ENCODE measurements at places on chromosomes 13 and 19.

- DNase-seq, result no peak
Observed at GRCh38 chr13:37959284-37959683, 89.7 kb upstream of the TRPC4 start.

DNA sequence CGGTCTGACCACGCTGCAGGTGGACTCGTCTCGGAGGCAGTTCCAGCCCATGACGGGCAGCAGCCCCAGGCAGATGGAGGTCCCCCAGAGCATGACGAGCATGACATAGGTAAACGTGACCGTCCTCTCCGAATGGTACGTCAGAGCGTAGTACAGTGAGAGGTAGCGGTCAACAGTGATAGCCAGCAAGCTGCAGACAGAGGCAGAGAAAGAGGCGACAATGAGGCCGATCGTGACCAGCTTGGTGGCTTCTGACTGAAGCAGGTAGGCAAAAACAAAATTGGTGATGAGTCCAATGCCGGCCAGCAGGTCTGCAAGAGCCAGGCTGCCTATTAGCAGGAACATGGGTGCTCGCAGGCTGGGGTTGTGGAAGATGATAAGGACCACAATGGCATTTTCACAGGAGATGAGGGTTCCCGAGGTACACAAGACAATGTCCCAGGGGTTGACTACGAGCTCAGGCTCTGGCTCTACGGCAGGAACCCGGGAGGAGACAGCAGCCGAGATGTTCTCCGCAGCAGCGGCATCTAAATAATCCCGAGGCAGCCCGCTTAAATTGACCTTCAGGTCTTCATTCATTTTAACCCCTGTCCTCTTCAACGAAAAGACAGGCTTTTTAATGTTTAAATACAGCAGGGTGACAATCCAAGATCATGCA lies 1.2 kb downstream of the GPR12 start:
- DNase-seq, result no peak

GRCh38 chr19:13172346-13173138 lies 22.3 kb downstream of the IER2 start:
- peak; percentile 44 for DNase-seq

- DNase-seq, result no peak
Observed at GRCh38 chr13:26476111-26476781, 81.2 kb upstream of the WASF3 start.

GRCh38 chr19:47230054-47230920 lies 712 bp downstream of the BBC3 start:
- no peak for DNase-seq

DNA sequence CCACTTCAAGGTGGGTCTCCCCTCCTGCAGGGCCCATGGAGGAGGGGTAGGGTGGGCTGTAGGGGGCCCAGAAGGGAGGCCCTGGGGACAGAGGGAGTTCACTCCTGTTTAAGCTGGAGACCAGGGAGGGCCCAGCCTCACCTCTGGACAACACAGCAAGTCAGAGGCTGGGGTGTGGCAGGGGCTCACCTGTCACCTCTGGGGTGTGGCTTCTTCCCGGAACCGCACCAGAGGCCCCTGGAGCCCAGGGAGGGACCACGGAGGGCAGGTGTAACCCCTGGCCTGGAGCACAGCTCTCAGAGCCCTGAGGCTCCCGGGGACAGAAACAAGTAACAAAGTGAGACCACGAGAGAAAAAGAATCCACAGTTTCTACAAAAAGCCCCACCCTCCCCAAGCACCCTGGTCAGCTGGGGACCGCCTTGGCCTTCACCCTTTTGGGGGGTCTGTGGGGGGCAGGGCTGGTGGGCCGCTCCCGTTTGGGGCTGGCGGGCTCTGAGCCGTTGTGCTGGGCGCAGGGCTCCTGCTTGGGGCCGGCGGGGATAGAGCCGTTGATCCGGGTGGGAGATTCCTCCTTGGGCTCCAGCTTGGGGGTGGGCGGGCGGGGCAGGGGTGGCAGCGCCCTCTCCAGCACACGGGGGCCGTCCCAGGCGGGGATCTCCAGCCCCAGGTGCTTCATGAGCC lies 8.0 kb downstream of the SIRT6 start:
- no peak for DNase-seq

Measured in SK-N-DZ (cell line).